Hematopoietic multipotent progenitor cell (in vitro differentiated cells): ENCODE measurements at places on chromosomes 4 and X.

GRCh38 chr4:130077275-130077674, 981.3 kb downstream of the C4orf33 start:
- no peak for DNase-seq

GRCh38 chrX:3820167-3820566, 106.7 kb upstream of the PRKX start:
- DNase-seq = no peak

DNA sequence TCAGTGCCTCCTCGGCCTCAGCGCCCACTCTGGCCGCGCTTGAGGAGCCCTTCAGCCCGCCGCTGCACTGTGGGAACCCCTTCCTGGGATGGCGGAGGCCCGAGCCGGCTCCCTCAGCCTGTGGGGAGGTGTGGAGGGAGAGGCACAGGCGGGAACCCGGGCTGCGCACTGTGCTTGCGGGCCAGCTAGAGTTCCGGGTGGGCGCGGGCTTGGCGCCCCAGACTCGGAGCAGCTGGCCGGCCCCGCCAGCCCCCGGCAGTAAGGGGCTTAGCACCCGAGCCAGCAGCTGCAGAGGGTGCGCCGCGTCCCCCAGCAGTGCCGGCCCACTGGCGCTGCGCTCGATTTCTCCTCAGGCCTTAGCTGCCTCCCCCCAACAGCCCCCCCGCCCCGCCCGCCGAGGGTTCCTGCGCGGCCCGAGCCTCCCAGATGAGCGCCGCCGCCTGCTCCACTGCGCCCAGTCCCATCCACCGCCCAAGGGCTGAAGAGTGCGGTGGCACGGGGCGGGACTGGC, 1137.0 kb downstream of the PCDH18 start:
- no peak for DNase-seq

DNA sequence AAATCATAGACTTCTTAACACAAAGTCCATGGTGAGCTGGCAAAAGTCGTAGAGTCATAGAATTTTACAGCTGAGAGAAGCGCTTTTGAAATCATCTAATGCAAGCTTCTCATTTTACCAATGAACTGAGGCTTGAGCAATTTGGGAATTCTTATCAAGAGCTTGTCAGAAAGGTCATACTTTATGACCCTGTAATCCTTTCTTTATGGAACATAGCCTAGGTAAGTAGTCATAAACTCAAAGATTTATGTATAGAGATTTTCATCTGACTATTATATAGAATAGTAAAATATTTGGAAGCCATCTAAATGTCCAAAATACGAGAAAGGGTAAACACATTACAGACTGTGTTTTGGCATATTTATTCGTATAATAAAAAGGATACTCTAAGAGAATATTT, 563.5 kb downstream of the PCDH7 start:
- no peak for DNase-seq

GRCh38 chrX:8711401-8711800, 20.5 kb downstream of the ANOS1 start:
- no peak for DNase-seq

GRCh38 chr4:139574641-139575040, 18.6 kb upstream of the SETD7 start:
- DNase-seq = no peak

GRCh38 chrX:46463682-46464081, 81.5 kb downstream of the ZNF674 start:
- no peak for DNase-seq

DNA sequence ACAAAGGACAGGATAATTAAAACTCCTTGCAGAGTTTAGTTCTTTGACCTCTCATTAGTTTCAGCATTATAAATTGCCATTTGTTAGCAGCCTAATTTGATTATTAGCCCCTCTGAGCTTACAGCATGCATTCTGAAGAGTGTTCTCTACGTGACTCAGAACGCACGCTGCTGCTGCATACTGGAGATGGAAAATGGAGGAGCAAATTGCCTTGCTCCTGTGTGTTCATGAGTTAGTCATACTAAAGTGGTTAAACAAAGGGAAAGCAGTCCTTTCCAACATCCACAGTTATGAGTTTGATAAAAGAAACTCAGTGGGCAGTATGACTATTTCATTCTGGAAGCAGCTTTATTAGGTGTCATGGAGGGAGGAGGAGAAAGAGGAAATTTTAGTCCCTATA, 922.5 kb downstream of the RPA4 start:
- no peak for DNase-seq
